MG63 (cell line): ENCODE measurements at places on chromosomes 3 and 15. TPM values are rescaled to one million over a fixed set of nuclear protein-coding genes. Genes with fewer than 3 reads are reported as not detected.

The CCK gene
- 0.63 TPM in 1 of 2 replicates, not detected in the other for total RNA-seq

The NR2E3 gene
- total RNA-seq, result 0.43 TPM in 1 of 2 replicates, not detected in the other

The TM6SF1 gene
- total RNA-seq, result 1.6 and 1.7 TPM in 2 replicates

The GOLGA6A gene
- total RNA-seq, result not detected in 2 replicates

The CD276 gene
- 139 and 155 TPM in 2 replicates for total RNA-seq

The PLSCR2 gene
- not detected in 2 replicates for total RNA-seq

The ZSCAN2 gene
- 6.9 and 11.0 TPM in 2 replicates for total RNA-seq

The ESYT3 gene
- total RNA-seq, result 0.23 and 0.89 TPM in 2 replicates

The SOX2 gene
- 0.07 TPM in 1 of 2 replicates, not detected in the other for total RNA-seq

The TMEM158 gene
- total RNA-seq, result 13.5 and 17.0 TPM in 2 replicates

The SLC12A8 gene
- 28.7 and 52.7 TPM in 2 replicates for total RNA-seq

The RASGRP1 gene
- total RNA-seq, result not detected in 2 replicates

The SLC24A5 gene
- not detected in 2 replicates for total RNA-seq

GRCh38 chr3:32105291-32106131 is 909 bp upstream of the GPD1L start:
- DNase-seq, result peak; percentile 26

DNA sequence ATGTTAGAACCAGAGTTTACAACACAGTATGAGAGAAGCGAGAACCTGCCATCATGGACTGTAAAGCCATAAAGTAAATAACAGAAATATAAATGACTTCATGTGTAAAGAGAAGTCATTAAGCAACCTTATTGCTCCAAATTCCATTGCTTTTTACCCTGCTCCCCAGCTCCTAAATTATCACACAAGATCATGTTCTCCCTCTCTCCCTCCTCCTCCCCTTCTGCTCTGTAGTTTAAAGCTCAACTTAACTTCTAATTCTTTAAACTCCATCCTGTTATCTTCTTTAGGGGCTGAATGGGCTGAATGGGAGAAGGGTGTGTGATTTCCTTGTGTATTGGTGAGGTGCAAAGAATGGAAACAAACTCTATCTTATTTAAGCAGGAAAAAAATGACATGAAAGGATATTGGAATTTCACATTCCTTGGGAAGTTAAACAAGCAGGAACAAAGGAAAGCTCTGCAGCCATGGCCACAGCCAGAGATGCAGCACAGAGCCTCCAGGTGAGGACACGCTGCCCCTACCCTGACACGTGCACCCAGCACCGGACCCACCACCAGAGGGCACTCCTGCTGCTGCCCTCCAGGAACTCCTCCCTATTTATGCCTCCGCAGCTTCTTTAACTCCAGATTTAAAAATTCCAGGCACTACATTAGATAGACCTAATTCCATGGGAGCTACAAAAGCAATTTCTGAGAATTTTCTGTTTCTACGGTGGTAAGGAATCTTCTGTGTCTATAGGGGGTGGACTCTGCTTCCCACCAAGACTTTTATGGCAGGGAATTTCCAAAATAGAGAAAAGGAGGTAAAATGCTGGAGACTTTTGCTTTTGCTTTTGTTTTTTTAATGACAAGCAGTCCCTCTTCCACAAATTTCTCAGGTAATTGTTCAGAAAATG is 76.9 kb upstream of the ABI3BP start:
- DNase-seq, result peak; percentile 23

- DNase-seq, result no peak
These were observed 169.5 kb downstream of the TNIK start for GRCh38 chr3:171290680-171291079.

DNA sequence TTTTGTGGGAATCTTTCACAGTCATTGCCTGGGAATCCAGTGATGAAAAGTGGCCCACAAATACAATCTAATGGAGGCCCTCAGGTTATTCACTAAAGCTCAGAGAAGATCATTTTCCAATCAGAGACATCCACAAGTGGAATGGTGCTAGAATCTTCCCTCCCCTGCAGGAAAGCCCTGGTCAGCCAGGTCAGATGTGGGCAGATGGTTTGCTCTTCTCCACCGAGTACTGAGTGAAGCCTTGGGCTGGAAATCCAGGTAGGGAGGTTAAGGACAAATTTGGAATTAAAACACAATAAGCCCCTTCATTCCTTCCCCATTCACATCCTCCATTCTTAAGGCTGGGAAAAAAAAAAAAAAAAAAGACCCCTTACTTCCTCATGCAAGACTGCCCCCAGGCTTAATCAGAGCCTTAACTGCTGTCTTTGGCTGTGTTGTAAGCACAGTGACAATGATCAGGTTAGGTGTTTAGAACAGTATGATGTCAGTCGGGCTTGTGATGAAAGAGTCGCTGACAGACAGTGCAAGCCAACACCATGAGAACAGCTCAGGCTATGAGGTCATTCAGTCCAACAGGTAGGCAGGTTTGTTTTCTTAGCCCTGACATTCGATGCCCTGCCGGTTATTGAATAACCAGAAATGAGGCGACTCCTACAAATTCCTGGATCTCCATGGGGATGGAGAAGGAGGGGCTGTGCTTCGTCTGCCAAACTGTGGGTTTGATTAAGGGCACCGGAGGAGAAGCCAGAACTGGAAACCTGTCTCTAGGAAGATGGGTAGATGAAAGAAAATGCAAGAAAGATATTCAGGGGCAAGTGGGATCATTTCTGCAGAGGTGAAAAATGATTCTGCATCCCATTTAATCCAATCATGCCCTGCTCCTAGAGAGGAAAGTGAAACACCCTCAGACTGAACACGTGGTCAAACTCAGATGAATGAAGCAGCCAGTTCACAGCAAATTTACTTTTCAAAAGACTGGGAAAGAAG is 23.5 kb upstream of the HES1 start:
- no peak for DNase-seq

- DNase-seq, result no peak
These were observed 111.9 kb downstream of the ATG7 start for GRCh38 chr3:11384074-11384473.

DNA sequence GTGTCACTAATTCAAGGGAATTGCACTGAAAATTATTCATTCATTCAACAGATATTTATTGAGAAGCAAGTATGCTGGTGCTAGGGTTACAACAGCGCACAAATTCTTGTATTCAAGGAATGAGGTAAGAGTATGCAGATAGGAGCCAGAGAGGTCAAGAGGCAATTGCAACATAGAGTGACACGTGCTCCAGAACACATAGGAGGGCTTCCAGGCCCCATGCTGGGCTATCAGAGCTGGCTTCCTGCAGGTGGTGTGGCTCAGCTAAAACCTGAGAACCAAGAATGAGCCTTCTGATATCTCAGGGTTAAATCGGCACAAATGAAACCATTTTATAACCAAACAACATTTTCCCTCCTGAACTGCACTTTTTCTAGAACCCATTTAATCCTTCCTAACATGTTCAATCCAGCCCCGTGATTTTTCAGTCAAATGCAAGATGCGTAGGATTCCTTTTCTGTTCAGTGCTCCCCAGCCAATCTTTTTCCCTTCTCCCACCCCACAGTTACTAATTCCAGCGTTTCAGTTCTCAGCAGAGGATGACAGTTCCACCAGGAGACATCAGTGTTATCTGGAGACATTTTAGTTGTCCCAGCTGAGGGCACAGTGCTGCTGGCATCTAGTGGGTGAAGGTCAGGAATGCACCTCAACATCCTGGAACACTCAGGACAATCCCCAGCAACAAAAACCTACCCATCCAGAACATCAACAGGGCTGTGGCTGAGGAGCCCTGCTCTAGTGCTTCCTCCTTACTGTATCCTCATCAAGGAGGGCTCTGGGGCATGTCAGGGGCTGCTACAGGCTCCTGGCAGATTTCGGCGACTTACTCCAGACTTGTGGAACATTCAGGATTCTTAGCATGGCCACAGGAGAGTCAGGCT is 13.1 kb downstream of the CCR5AS start:
- DNase-seq, result no peak

DNA sequence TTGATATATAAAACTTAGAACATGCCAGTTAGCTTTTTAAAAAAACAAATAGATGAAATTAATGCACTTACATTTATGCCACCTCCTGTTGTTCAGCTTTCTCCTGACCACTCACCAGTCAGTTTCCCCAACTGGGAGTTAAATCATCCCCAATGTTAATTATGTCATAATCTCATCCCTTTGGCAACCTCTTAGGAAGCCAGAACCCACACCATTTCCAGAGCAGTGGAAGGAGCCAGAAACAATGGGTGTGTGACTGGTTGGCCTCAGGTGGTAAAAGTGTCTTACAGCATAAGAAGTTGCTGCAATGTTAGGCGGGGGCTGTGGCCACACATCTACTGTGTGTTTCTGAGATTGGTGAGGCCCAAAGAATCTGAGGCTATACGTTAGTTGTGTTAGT is 46.5 kb upstream of the MITF start:
- no peak for DNase-seq

- peak; percentile 66 for DNase-seq
These were observed 86.7 kb downstream of the FAM43A start for GRCh38 chr3:194772241-194773000.

GRCh38 chr3:150830094-150830681 is 67.2 kb upstream of the SIAH2 start:
- DNase-seq, result no peak

GRCh38 chr15:91801836-91802534 is 51.5 kb upstream of the SLCO3A1 start:
- DNase-seq, result no peak

- DNase-seq, result no peak
These were observed 146.2 kb upstream of the PTPRG start for GRCh38 chr3:61415201-61415600.

DNA sequence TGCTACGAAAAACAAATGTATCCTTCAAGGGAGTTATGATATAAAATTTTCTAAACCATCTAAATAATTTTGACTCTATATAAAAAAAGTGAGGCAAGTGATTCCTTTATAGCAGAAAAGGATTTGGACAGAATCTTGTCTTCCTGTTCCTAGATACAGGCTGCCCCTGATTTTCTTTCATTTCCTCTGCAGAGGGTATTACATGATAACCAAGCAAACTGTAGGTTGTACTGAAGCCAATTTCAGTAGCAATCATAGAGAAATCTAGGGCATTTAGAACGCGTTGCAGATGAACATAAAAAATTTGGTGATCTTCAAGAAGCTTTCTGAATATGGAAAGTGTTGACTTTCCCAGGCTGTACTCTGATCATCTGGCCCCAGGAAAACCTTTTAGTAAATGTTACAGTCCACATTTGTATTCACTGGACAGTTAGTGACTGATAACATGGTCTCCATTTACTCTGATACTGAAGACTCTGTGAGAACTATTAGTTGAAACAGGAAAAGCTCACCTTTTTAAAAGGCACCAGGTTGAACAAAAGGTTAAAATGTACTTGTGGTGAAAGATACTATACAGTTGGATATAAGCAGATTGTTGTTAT is 9.1 kb upstream of the UTS2B start:
- no peak for DNase-seq

DNA sequence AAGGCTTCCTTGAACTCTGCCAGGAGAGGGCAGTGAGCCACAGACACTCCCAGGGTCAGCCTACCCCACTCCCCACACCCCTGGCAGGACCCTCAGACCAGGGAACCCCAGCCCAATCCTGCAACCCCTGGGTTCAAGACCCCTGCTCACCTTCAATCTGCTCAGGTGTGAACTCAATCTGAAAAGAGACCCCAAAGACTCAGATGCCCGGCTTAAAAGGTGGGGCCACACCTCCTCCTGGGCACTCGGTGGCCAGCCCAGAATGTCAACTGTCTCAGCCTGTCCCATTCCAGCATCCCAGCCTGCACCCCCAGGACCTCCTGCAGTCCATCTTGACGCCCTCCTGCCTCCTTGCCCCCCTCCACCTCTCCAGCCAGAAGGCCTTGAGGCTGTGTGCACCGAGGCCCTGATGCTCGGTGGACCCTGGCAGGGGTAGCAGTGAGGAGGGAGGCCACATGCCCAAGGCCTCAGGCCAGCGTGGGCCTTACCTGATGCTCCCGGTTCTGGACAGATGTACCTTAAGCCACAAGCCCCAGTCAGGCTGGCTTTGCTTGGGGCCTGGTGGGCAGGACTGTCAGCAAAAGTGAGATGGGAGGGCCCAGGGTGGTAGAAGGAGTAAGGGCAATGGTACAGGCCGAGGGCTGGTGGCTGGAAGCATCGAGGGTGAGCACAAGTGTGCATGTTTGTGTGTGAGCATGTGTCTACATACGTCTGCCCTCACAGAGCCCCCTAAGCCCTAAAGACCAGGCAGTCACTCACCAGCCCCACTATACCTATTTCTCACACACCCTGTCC is 2.2 kb downstream of the MYL3 start:
- DNase-seq, result no peak

GRCh38 chr3:2517500-2518172 is 419.0 kb downstream of the CNTN4 start:
- no peak for DNase-seq

DNA sequence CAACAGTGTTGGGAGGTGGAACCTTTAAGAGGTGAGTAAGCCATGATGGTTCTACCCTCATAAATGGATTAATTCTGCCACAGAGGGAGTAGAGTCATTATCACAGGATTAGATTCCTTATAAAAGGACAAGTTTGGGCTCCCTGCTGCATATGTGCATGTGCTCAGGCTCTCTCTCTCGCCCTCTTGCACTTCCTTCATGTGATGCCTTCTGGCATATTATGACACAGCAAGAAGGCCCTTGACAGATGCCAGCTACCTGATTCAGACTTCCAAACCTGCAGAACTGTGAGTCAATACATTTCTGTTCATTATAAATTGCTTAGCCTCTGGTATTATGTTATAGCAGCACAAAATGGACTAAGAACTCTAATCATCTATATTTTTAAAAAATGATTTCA is 205.3 kb downstream of the CTNNB1 start:
- DNase-seq, result no peak

DNA sequence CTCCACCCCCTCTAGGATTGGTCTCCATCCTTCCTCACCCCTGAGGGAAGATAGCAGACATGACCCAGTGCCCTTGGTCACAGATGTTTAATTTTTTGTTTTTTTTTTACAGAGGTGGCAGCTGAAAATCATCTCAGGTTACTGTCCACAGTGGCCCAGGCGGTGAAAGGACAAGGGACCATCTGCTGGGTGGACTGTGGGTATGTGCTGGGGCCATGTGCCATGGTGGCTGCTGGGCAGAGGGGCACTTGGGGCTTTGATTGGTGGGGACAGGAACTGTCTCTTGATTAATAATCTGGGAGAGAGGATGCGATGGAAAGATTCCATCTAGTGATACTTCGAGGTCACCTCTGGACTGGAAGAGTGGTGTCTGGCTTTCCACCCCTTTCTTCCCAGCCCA is 25.4 kb downstream of the PDIA5 start:
- DNase-seq, result no peak

DNA sequence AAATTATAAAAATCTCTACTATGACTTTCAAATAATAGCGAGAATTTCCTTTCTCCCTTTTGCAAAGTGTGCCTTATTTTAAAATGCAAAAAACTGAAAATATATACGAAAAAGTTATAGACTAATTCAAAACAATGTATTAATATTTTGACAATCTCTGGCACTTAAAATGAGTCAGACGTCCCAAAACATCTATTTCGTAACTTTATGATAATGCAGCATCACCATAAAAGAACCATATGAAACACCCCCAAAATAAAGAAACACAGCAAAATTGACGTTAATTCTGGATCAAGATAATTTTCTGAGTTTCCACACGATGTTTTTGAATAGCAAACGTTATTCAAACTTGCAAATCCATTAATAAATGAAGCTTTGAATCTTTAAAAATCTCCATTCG is 1.0 kb downstream of the COPS2 start:
- no peak for DNase-seq

GRCh38 chr3:36846406-36846805 is 82.1 kb upstream of the DCLK3 start:
- no peak for DNase-seq

- no peak for DNase-seq
These were observed 774.4 kb downstream of the ROBO1 start for GRCh38 chr3:78993375-78993774.

GRCh38 chr3:33438284-33438668 is 1.9 kb downstream of the UBP1 start:
- no peak for DNase-seq

GRCh38 chr3:37397396-37397795 is 223.0 kb upstream of the LRRFIP2 start:
- DNase-seq, result no peak
